ENCODE measurements at places on chromosomes 7 and 10.

DNA sequence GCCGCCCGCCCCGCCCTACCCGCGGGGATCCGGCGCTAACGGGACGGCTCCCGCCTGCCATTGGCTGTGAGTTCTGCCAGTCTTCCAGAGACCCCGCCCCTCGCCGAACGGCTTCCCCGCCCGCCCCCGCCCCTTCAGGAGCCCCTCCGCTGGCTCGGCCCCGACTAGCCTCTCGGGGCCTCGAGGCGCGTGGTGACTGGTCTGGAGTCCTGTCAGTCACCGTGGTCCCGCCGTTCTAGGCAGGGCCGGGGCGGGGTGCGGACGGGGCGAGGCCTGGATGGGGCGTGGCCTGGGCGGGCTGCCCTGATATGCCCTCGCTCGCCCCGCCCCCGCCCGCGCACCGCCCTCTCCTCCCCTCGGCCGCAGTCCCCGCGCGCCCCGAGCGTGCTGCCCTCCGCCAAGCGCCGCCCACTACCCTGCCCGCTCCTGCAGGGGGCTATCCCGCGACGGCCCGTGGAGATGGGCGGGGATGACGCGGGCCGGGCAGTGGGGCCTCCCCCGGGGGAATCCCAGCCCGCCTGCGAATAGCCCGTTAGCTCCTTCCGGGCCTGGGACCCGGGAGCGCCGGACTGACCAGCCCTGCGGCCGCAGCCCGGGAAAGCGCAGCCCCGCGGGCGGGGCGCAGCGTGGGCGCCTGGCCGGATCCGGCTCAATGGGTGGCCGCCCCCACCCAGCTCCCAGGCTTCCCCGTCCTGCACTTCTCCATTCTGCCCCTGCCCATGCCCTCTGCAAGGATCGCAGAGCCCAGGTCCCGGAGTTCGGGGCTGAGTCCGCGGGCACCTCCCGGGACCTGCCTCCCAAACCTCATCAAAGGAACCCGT, 444 bp upstream of the HIP1 start:
- peak; percentile 97 for DNase-seq

GRCh38 chr10:115117301-115117700, 24.1 kb downstream of the ATRNL1 start:
- no peak for DNase-seq

DNA sequence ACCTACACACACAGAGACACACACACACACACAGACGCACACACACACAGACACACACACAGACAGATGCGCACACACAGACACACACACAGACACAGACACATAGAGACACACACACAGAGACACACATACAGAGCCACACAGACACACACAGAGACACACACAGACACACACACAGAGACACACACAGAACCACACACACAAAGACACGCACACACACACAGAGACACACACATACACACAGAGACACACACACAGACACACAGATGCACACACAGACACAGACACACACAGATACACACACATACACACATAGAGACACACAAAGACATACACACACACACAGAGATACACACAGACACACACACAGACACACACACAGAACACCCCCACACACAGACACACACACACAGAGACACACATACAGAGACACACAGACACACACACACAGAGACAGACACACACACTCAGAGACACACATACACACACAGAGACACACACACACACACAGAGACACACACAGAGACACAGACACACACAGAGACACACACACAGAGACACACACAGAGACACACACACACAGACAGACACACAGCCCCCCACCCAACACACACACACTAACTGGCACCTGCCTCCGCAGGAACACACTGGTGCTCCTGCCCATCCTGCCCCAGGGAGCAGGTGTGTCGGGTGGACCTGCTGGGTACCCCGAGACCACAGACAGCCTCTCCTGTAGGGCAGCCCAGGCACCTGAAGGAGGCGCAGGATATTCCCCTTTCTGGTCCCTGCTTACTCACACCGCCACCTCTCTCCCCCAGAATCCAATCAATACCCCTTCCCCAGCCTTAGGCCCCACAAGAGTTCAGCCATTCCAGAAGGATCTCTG, 5.4 kb upstream of the FZD9 start:
- no peak for DNase-seq

GRCh38 chr10:131492211-131492857, 180.8 kb upstream of the TCERG1L start:
- DNase-seq = no peak

Measured in hematopoietic multipotent progenitor cell treated with erythropoietin and hydrocortisone succinate and interleukin-3 and kit ligand, for 8 days (in vitro differentiated cells).